Activated B cell treated with CpG ODN at 0.5 μM for 24 hours (primary cell): ENCODE measurements at places on chromosomes 16 and 17.

GRCh38 chr17:65850486-65850885 is 289.0 kb upstream of the AXIN2 start:
- no peak for DNase-seq

GRCh38 chr16:57591870-57592485 is 36.5 kb upstream of the ADGRG1 start:
- no peak for DNase-seq

DNA sequence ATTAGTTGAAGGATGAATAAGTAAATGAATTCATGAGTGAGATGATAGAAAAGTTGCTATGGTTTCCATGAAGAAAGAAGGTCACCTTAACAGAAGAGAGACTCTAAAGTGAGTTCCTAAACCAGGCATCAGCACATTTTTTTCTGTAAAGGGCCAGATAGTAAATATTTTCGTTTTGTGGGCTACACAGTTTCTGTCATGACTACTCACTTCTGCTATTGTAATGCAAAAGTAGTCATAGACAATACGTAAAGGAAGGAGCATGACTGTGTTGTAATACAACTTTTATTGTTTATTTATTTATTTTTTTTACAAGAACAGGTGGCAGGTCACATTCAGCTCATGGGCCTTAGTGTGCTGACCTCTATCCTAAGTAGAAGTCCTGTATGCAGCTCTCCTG is 426.1 kb upstream of the DYNLRB2 start:
- DNase-seq: no peak

GRCh38 chr16:58152246-58152868 is 23.2 kb upstream of the CFAP20 start:
- DNase-seq: no peak
